ENCODE measurements at places on chromosomes 16 and 17. TPM values are rescaled to one million over a fixed set of nuclear protein-coding genes. Genes with fewer than 3 reads are reported as not detected.

GRCh38 chr16:58464047-58464915 is 35.7 kb upstream of the NDRG4 start:
- H3K4me1 ChIP-seq: peaks cover 9% of the 10 kb centered on the region
- no peaks in the 10 kb centered on the region for H3K36me3 ChIP-seq
- H3K27me3 ChIP-seq: no peaks in the 10 kb centered on the region
- H3K27ac ChIP-seq: no peak overlapping the region

DNA sequence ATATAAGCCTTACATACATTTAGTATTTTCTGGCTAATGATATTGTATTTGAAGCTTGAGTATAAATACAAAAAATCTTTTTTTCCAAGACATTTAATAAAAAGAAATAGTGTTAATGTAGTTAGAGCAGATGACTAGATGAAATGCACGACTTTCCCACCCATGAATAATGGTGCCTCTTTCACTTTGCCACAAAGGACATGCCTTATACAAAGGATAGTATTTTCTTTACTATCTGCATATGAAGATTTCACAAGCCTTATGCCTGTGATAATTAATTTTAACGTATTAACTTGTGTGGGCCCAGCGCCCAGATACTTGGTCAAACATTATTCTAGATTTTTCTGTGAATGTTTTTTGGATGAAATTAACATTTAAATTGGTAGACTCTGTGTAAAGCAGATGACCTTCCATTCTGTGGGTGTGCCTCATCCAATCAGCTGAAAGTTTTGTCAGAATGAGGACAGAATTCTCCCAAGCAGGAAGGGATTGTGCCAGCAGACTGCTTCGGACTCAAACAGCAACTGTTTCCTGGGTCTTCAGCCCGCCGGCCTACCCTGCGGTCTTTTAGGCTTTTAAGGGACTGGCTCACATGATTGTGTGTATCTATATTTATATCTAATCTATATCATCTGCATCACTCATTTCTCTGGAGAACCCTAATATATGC is 115.4 kb downstream of the USP22 start:
- no peak for DNase-seq
- no peak overlapping the region for H3K27ac ChIP-seq
- no peaks in the 10 kb centered on the region for H3K27me3 ChIP-seq

DNA sequence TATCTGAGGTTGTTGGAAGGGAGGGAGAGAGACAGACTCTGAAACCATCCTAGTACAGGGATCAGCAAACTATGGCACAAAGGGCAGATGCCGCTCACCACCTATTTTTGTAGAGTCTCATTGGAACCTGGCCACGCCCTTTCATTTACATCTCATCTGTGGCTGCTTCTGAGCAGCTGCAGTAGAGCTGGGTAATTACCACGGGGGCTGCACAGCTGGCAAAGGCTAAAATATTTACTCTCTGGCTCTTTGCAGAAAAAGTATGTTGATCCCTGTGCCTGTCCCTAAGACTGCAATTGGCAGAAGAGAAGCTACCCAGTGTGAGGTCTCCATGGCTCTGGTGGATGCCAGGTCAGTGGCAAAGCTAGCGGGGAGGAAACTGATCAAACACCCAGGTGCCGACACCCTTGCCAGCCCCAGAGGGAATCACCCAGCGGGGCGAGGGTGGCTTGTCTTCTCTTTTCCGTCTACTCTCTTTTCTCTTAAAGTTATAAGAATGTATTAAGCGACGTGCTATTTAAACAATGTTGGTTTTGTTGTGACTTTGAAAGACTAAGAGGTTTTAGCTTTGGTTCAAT is 14.0 kb downstream of the CEP295NL start:
- no peaks in the 10 kb centered on the region for H3K36me3 ChIP-seq
- no peak overlapping the region for H3K4me3 ChIP-seq
- DNase-seq: no peak
- H3K27me3 ChIP-seq: no peaks in the 10 kb centered on the region
- H3K27ac ChIP-seq: peak overlapping the region; percentile 60

GRCh38 chr17:71432378-71433315 is 688.2 kb upstream of the SOX9 start:
- H3K36me3 ChIP-seq: no peaks in the 10 kb centered on the region
- H3K4me3 ChIP-seq: no peak overlapping the region
- no peak overlapping the region for H3K27ac ChIP-seq
- no peak for DNase-seq

GRCh38 chr17:48070195-48070594 is 22.0 kb downstream of the NFE2L1 start:
- H3K27me3 ChIP-seq: no peaks in the 10 kb centered on the region
- H3K4me3 ChIP-seq: no peak overlapping the region
- no peak for DNase-seq
- no peak overlapping the region for H3K27ac ChIP-seq
- H3K4me1 ChIP-seq: no peaks in the 10 kb centered on the region
- no peaks in the 10 kb centered on the region for H3K36me3 ChIP-seq

The PMFBP1 gene
- total RNA-seq: 0.44 TPM

The CCL15 gene
- total RNA-seq: not detected

The KRT33B gene
- not detected for total RNA-seq
